ENCODE measurements at places on chromosomes 4 and X.

DNA sequence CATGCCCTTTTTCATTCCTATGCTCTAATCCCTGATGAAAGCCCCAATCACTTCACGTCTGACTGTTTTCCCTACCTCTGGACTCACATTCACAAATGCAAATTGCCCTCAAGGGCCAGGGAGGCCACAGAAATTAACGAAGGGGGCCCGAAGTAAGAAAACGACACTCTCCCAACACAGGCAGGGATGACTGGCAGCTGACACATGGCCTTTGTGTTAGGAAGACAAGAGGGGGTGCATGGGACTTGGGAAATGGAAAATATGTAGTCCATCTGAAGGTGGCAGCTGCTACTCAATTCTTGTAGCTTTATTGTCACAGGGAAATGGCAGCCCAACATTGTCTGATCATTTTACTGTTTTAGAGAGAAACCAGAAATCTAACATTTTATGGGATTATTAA is 12.3 kb upstream of the SPARCL1 start:
- DNase-seq = no peak

DNA sequence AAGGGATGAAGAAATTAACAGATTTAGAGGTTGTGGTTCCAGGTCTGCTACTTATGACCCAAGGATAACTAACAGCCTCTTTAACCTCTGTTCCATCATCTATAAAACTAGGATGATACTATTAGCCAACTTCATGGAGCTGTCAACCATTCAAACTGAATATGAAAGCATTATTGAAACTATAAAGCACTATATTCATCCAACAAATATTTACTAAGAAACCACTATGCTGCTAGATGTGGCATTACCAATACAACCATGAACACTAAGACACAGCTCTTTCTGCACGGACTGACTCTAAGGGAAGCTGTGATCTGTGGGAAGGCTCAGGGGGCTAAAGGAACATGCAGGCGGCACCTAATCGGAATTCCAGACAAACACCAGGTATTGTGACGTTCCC is 66.0 kb downstream of the APBB2 start:
- DNase-seq = no peak

DNA sequence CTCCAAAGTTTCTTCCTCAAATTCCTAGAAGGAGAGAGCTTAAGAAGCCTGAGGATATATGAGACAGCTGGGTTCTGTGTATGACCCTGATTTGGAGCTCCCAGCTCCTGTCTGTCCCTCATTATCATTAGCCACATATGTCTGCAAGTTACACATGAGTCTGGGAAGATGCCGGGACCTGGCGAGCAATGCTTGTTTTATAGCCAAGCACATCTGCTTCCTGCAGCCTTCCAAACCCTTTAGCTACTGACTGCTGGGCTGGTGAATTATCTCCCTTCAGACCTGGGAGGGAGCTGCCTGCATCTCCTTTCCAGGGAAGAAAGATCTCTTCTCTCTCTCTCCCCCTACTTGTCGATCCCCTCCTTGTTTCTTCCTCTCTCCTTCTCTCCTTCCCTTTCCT is 556.7 kb upstream of the BOD1L1 start:
- no peak for DNase-seq

DNA sequence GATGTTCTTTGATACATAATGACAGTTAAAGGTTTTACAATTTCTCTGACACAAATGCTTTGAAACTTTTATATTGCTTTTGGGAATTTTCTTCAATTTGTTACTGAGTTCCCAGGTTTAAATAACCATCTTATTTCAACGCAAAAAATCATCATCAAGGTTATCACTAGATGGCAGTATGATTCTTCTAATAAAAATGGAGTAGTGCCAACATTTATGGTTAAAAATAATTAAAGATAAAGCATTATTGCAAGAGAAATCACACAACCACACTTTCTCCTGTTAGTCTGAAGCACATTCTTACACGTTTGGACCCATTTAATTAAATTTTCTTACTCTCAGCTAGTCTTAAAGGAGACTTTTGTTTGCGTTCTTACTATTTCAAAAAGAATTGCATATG is 611.3 kb upstream of the CPXCR1 start:
- DNase-seq = peak; percentile 0

DNA sequence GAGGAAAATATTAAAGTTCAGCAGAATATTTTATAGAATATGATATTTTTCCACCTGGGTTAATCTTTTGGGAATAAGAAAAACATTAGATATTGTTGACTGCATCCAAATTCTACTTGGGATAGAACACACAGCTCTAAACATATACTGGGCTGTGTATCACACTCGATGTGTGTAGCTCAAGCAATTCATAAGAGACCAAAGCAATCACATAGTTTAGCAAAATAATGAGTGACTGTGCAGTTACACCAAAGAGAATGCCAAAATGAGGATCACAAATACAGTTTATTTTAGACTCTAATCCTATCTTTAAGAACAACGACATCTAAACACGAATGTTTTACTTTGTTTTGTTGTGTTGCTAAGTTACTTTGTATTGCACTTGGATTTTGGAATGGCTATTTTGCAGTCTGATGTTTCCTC is 101.2 kb downstream of the CBR4 start:
- DNase-seq = no peak

GRCh38 chrX:2299871-2300270 is 200.9 kb downstream of the DHRSX start:
- no peak for DNase-seq

DNA sequence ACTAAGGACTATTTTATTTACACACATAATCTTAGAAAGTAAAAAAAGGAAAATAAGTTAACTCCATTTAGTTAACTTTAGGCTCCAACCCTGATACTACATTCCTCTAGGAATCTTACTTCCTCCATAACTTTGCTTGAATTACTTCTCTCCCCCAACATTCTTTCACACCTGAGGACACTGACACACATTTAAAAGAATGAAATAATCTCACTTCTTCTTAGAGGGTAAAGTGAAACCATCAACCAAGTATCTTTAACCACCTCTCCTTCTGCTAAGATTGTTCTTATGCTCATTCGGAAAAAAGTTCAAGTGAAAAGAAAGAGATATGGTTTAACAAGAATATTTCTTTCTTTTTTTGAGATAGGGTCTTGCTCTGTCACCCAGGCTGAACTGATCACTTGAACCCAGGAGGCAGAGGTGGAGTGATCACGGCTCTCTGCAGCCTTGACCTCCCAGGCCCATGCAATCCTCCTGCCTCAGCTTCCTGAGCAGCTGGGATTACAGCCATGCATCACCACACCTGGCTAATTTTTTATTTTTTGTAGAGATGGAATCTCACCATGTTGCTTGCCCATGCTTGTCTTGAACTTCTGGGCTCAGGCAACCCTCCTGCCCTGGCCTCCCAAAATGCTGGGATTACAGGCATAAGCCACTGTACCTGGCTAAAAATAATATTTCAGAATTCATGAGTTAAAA is 28.5 kb downstream of the SLC25A4 start:
- DNase-seq = no peak

DNA sequence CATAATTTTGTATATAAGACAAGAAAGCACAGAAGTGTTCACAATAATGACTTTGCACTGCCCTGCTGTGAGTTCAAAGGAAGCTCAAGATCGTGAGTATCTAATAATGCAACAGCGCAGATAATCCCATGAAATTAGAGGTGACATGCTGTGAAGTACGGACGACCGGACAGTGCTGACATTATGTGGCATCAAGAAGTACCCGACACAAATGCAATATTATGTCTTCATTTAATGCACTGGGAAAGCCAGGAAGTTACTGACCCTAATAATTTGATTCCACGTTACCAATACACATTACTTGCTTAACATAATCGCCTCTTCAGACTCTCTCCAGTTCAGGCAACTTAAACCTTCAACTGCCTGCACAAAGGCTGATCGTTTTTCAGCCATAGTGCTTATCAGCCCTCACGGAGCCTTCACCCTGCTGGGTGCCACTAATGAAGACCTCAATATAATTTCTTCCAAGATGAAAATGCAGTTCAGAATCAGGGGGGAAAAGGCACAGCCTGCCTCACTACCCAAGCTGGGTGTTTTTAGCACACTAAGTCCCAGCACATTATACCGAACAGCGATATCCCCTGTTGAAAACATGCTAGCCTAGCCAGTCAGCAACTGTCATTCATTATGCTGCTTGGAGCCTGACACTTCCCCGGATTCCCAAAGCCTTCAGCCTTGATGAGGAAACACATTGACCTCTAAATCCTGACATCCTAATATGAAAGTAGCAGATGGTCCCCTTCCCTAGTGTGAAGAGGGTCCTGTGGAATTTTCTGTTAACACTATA is 56.1 kb downstream of the SLC7A11 start:
- no peak for DNase-seq

DNA sequence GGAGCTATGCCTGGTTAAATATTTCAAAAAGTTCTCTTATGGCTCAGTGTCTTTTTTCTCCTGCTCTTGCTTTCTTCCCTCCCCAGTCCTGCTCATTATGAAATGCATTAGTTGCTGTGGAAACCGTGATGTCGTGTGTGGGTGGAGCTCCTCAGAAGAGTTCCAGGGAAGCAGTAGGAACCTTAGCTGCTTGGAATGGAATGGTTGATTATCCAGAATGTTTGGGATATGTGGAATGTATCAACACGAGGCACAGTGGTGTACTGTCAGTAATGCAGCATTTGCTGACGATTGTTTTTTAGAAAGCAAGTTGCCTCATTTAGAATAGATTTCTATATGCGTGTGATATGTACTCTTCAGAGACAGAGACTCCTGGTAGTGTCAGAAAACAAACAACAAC is 333.2 kb downstream of the ARHGAP10 start:
- no peak for DNase-seq

GRCh38 chr4:61531188-61531587 is 331.1 kb downstream of the ADGRL3 start:
- no peak for DNase-seq

DNA sequence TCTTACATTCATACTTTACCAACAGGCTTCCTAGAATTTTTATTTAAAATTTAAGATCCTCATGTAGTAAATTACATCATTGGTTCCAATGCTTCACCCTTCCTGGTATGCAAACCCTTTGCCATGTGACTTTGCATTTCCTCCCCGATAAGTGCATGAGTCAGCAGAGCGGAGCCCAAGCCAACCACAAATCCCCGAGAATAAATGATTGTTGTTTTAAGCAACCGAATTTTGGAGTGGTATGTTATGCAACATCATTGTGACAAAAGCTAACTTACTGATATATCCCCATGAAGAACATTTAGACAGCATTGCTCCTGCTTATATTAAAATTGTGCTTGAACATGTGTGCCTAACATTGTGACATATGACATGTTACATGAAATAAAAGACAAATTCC is 199.4 kb upstream of the DDX53 start:
- DNase-seq = no peak

DNA sequence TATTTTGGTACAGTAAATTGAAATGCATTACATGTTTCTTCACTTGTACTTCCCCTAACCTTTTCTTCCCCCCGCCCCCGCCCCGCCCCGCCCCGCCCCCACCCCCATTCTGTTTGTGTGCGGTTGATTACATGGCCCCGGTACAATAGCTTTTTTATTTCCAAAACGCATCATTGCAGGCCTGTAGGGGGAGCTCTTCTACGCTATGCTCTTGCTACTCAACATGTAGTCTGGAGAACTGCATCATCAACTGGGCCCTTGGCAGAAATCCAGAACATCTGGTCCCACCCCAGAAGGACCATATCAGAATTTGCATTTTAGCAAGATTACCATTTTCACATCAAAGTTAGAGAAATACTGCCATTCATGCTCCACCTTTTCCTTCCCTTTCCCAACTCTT is 333.3 kb upstream of the DDX53 start:
- peak; percentile 38 for DNase-seq

DNA sequence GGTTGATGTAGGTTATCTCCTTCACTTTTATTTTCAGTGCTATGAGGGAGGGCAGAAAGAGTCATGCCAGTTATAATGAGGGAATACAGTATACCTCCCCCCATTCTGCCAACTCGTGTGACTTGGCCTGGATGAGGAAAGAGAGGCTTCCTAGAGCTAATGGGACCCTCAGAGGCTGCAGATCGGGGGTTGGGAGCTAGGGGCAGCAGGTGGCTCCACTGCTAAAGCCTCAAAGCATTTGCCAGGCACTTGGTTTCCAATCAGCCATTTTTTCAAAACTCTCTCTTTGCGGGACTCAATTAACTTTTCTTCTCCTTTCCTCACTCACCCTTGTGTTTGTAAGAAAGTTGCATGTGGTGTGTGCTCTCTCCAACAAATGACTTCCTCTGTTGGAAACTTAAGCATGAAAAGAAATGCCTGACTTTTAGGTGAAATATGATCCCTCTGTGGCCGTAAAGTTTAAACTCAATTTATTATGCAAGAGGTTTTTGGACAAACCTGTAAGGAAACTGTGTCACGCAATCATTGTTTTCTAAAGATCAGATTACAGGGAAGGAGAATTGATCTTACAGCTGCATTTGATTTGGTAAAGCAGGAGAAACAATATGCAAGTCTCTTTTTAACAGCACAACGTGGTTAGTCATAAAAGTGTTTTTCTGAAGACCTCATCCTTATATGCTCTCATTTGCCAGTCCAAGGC is 7.0 kb downstream of the SFRP2 start:
- no peak for DNase-seq

DNA sequence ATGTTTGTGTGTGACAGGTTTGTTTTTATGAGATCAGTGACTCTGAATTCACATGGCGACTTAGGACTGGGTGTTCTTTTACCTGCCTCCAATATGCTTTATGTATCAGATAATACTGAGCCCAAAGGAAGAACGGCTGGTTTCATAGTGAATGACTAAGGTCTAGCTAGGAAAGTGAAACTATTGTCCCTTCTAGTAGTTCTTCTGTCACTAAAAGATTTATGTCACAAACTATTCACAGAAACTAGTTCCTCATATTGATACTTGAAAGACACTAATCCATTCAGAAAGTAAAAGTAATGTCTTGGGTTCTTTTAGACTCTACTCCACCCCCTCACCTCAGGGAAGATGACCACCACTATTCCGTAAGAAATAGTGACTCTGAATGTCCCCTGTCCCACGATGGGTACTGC is 81.7 kb downstream of the EGF start:
- no peak for DNase-seq

DNA sequence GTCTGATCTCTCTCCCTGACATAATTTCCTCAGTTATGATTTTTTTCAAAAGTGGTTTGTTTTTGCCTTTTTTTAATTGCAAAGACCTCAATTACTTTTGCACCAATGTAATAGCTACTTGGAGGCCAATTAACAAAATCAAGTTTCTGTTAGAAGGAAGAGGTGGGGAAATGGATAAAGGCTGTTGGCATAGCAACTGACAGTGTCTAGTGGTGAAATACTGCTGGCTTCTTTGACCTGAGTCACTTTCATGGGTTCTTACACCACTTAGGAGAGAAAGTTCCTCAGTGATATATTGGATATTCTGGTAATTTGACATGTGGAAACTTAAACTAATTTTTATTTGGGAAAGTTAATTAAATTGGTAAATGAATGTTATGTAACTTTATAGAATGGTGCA is 26.5 kb upstream of the ATP8A1 start:
- DNase-seq = no peak

GRCh38 chr4:35325908-35326453 is 918.3 kb downstream of the ARAP2 start:
- DNase-seq = no peak

GRCh38 chr4:61350932-61351331 is 150.8 kb downstream of the ADGRL3 start:
- DNase-seq = no peak

All from Jurkat, Clone E6-1 (cell line).